ENCODE measurements at places on chromosomes 6 and 20.
A peak's percentile ranks its signal among the peaks of the same experiment; 100 is the strongest.

DNA sequence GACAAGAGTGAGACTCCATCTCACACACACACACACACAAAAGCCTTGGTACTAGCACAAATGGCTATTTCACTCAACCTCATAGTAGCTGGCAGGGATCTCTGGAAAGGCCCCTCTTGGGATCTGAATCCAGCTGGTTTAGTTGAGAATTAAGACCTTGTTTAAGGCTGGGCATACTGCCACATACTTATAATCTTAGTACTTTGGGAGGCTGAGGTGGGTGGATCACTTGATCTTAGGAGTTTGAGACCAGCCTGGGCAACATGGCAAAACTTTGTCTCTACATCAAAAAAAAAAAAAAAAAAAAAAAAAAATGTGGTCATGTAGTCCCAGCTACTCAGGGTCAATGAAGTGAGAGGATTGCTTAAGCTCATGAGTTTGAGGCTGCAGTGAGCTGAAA lies 628.3 kb downstream of the MMUT start:
- DNase-seq: peak; percentile 24

- peak; percentile 81 for DNase-seq
Measured at GRCh38 chr6:32415521-32416019, 8.6 kb upstream of the BTNL2 start.

GRCh38 chr6:2622671-2623070 lies 128.1 kb downstream of the MYLK4 start:
- DNase-seq: no peak

GRCh38 chr6:32397252-32397920 lies 9.6 kb downstream of the BTNL2 start:
- peak; percentile 26 for DNase-seq

DNA sequence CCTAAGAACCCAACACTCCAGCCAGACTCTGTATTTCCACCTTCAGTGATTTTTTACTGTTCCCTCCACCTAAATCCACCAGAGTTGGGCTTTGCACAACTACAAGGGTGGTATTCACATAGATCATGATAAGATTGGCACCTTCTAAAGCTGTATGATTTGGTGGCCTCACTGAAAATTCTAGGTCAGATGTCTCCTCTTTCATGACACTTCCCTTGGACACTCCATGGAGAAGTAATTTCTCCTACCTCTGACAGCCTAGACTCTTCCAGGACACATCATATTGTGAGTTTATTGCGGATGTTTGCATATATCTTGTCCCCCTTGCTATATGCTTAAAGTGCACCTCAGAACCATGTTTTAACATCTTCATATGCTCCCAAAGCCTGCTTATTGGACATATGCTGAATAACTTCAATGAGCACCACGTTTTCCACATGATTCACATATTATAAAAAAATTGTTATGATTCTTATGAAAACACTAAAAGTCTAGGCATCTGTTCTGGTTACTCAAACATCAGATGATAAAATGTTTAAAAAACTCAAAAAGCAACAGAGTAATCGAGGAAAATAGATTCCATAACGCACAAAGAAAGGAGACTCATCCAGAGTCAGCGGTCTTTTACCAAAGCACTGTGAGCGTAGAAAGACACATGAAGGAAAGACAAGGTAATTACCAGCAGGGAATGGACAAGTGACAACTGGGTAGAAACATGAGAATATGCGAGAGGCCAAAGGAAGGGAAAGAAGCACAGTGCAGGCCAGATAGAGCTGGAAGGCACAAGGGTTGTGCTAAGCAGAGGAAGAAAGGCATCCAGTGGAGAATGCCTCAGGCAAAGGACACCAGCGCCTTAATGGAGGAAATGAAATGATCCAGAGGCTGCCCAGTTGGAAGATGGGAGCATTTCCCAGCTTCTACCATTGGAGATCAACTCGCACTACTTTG lies 46.5 kb downstream of the KIF16B start:
- DNase-seq: no peak

GRCh38 chr6:13413900-13414555 lies 73.4 kb downstream of the GFOD1 start:
- peak; percentile 47 for DNase-seq

GRCh38 chr6:71902261-71902660 lies 15.9 kb downstream of the RIMS1 start:
- DNase-seq: no peak

DNA sequence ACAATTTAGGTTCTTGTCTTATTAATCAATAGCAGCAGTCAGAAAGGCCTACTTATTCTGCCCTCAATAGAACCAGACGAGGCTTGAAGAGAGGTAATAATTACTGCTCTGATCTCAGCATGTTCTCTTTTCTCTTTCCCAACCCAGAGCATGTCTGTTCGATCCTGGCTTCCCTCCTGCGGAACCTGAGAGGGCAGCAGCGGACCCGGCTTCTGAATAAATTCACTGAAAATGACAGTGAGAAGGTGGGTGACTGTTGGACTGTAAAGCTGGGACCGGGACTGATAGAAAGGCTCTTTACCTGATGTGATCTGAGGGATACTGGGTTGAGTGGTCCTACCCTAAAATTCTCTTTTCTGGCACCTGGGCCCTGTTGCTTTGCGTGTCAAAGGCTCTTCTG lies 63.0 kb upstream of the VSTM2L start:
- no peak for DNase-seq

GRCh38 chr20:25548613-25549086 lies 36.7 kb downstream of the NINL start:
- no peak for DNase-seq

DNA sequence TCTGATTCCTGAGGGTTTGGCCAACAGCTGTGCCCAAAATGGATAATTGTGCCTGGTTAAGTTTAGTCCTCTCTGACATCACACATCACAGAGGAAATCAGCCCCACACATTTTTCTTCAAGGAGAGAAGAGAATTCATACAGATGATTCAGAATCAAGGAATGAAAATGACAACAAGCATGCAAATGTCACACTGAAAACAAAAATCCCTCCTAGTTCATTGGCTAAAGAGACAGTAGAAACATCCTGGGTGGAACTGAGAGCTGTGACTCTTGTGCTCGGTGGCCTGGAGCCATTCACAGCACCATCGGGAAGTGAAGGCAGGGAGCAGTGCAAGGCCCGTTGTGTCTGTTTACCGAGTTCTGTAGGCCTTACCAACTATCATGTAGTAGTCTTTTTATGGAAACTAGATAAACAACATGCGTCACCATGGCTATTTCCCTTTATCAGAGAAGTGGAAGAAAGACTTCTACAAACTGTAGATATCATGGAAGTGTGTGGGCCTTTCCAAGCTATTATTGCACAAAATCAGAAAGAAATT lies 81.7 kb upstream of the TENT5A start:
- peak; percentile 77 for DNase-seq

GRCh38 chr6:14857501-14857900 lies 388.4 kb upstream of the JARID2 start:
- no peak for DNase-seq

GRCh38 chr6:126444659-126445273 lies 104.9 kb downstream of the CENPW start:
- peak; percentile 45 for DNase-seq

GRCh38 chr6:146990284-146990683 lies 213.9 kb upstream of the STXBP5 start:
- peak; percentile 54 for DNase-seq

- peak; percentile 42 for DNase-seq
Measured at GRCh38 chr20:43442282-43442880, 15.3 kb upstream of the SRSF6 start.

Data from GM23248 (cell line).